ENCODE measurements at places on chromosomes 2 and 18. TPM values are rescaled to one million over a fixed set of nuclear protein-coding genes. Genes with fewer than 3 reads are reported as not detected.

- DNase-seq: no peak
Measured at GRCh38 chr2:10910625-10911024, 1.1 kb upstream of the KCNF1 start.

- no peak for DNase-seq
Measured at GRCh38 chr2:68857202-68857845, 13.9 kb downstream of the BMP10 start.

DNA sequence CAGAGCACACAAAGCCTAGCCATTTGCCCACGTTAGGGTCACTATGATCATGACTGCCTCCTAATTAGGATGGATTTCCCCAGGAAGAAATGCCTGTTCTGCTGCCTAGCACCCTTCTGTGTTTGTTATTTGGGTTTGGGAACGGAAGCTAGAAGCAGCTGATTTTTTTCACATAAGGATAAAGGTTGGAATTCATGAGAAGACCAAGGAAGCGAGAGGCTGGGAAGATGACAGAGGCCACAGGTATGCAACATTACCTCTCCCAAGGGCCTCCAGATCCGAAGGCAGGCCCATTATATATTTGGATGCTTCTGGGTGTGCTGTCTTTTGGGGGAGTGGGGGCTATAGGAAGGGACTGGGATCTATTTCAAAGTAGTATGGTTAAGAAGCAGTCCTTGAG, 204.7 kb downstream of the FBXO15 start:
- DNase-seq: no peak

DNA sequence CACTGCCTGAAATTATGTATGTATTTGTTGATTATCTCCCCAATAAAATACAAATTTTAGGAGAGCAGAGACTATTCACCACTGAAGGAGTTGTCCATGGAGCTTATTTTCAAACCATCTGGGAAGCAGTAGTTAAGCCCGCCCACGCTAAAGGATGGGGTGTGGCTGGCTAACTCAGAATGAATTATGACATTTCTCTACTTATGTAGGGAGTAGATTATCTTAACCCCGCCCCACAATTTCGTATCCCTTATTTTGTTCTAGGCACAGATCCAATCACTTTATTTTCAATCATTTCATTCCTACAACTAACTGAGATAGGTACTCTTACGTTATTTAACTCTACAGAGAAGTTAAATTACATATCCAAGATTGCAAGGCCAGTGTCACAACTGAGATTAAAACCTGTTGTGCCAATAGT, 1.4 kb upstream of the LAPTM4A start:
- DNase-seq: peak; percentile 79

GRCh38 chr2:147862859-147863516, 18.2 kb downstream of the ACVR2A start:
- no peak for DNase-seq

DNA sequence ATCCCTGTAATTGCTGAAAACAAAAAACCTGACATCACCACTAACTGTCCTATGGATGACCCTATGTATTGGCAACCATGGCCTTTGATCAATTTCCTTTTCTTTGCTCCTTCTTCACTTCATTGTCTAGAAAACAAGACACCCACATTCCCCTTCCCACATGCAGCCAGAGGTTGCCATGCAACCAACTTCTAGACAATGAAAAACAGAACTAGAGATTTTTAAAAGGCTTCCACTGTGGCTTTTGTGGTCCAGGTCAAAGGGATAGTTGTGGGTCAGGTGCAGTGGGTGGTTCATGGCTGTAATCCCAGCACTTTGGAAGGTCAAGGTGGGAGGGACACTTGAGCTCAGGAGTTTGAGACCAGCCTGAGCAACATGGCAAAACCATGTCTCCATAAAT, 139.3 kb upstream of the DOK6 start:
- DNase-seq: no peak

GRCh38 chr2:197196541-197197180, 113.9 kb downstream of the ANKRD44 start:
- DNase-seq: no peak

- no peak for DNase-seq
Measured at GRCh38 chr2:207630491-207630890, 5.3 kb upstream of the METTL21A start.

DNA sequence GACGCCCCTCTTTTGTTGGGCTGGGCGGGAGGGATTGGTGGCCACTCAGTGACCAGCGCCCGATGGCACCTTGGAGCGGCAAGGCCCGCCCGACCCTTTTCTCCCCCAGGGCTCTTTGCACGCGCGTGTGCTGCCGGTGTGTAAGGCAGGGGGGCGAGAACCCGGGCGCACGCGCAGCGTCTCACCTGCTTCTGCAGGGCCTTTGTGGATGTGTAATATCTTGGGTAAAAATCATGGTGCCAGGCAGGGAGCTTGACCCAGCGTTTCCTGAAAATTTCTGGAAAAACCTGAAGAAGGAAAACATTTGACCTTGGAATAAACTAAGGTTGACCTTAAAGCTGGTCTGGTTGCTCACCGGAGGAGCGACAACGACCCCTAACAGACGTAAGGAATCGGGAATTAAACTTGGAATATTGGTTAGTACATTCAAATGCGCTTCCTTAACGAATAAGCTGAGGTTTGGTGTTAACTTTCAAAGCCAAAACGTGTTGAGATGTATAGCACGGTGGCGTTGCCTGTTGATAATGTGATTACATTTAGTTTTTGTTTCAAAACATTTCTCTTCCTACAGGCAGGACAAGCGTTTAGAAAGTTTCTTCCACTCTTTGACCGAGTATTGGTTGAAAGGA, 438 bp downstream of the HSPE1 start:
- no peak for DNase-seq

- peak; percentile 79 for DNase-seq
Measured at GRCh38 chr2:172038604-172039003, 38.9 kb downstream of the METAP1D start.

DNA sequence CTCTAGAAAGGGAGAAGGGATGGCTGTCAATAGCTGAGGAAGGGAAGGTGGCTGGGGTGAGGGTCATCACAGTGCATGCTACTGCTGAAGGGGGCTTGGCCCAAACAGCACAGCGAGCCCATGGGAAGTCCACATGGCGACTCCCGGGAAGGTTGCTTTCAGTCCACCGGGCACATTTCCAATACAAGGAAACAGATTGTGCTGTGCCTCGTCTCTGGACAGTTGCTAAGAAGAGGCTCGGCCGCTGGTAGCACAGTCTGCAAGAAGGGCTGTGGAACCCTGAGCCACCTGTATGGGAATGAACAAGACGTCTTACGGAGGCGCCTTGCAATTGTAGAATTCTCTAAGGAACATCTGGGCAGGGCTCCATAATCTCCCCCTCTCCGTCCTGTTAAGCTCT, 123.1 kb downstream of the CELF4 start:
- no peak for DNase-seq

- DNase-seq: no peak
Measured at GRCh38 chr2:46852598-46852997, 63.0 kb downstream of the MCFD2 start.

Gene UGT1A10
- not detected for total RNA-seq

Gene SCYGR4
- not detected for total RNA-seq

Gene DRC1
- not detected for total RNA-seq

Gene DSG1
- not detected for total RNA-seq

Gene SNORC
- 0.86 TPM for total RNA-seq

Gene CRYGD
- not detected for total RNA-seq

Gene IGFBP5
- total RNA-seq: 4.4 TPM

Gene PTPN18
- total RNA-seq: 21.0 TPM

All from A172 (cell line).